Stimulated activated CD8-positive, alpha-beta memory T cell treated with anti-CD3 and anti-CD28 coated beads, Interleukin-4, amount 100 ng/mL, for 1 hour (primary cell): ENCODE measurements at places on chromosomes 4 and X.
A peak's percentile ranks its signal among the peaks of the same experiment; 100 is the strongest.

GRCh38 chr4:7989654-7990053 is 50.0 kb upstream of the AFAP1 start:
- DNase-seq: no peak

GRCh38 chr4:94358101-94358500 is 15.5 kb upstream of the HPGDS start:
- no peak for DNase-seq

GRCh38 chr4:185702147-185702663 is 109.8 kb downstream of the SORBS2 start:
- no peak for DNase-seq

- no peak for DNase-seq
Measured at GRCh38 chrX:64093761-64094160, 111.7 kb downstream of the AMER1 start.

DNA sequence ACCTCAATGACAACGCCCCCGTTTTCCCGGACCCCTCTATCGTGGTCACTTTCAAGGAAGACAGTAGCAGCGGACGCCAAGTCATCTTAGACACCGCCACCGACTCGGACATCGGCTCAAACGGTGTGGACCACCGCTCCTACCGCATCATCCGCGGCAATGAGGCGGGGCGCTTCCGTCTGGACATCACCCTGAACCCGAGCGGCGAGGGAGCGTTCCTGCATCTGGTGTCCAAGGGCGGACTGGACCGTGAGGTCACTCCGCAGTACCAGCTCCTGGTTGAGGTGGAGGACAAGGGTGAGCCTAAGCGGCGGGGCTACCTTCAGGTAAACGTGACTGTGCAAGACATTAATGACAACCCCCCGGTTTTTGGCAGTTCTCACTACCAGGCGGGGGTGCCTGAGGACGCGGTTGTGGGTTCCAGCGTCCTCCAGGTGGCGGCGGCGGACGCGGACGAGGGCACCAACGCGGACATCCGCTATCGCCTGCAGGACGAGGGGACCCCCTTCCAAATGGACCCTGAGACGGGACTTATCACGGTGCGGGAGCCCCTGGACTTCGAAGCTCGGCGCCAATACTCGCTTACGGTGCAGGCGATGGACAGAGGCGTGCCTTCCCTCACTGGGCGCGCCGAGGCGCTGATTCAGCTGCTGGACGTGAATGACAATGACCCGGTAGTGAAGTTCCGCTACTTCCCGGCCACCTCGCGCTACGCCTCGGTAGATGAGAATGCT is 2.2 kb downstream of the FAT4 start:
- no peak for DNase-seq

- DNase-seq: no peak
Measured at GRCh38 chrX:149298111-149298510, 207.0 kb downstream of the IDS start.

GRCh38 chr4:123976285-123976684 is 579.7 kb downstream of the SPRY1 start:
- DNase-seq: no peak

DNA sequence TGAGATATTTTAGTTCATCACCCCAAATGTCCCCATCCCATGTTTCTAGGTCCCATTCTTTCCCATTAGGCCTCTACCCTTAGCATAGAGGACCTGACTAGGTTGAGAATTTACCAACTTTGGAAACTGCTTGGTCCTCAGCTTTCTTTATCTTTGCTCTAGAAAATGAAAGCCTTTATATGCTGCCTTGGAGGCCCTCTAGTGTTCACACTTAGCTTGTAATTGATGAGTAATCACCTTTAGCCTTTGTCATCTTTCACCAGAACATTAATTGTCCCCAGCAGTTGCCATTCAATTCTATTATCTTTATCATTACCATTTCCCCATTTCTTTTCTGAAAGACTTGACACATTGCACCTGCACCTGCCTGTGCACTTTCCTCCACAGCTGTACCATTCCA is 589.2 kb upstream of the NR3C2 start:
- no peak for DNase-seq

- no peak for DNase-seq
Measured at GRCh38 chrX:3295731-3296130, 50.7 kb downstream of the MXRA5 start.

DNA sequence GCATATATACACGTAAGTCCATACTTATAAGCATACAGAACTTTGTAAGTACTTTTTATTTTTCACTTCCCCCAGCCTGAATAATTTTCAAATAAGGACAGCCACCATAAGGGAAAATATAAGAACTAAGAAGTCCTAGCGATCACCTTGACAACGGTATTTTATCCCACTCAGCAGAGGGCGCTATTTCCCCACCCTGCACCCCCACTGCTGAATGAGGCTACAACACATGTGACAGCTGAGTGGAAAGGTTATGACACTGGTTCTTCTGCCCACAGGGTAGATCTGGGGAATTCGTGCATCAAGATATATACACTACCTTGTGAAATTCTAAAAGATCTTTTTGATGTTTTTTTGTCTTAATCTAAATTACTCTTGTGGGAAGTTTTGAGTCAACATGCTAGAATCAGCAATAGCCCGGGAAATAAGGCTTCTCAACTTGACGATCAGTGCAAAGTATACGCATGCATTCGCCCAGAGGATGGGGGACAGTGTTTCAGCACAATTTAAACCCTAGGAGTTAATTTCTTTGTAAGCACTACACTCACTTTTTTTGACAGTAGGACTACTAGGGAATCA is 151.5 kb downstream of the CORIN start:
- peak; percentile 6 for DNase-seq

- DNase-seq: no peak
Measured at GRCh38 chrX:51496501-51497291, at the start of gene NUDT11. TSS of gene NUDT11 (minus strand) at chrX:51496592. CDS start at chrX:51496444, 148 bp downstream.

DNA sequence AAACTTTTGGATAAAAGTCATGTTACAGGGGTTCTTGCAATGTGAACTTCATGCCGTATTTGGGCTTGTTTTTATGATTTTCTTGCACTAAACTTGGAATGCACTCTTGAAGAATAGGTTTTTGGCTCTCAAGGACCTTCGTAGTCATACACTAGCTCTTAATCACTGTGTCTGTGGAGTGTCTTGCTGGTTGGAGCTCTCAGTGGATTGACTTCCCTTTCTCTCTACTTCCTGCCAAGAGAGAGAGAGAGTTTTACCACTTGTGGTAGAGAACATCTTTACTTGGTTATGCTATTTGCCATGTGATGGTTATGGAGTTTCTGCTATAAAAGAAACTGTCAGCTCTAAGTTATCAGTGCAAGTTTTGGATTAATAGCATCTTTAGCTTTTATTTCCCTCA is 112.4 kb downstream of the BMPR1B start:
- DNase-seq: no peak

- DNase-seq: no peak
Measured at GRCh38 chrX:153934762-153935325, at the start of gene NAA10. TSS of gene NAA10 (minus strand) at chrX:153935037. CDS start at chrX:153934904, 133 bp downstream.

DNA sequence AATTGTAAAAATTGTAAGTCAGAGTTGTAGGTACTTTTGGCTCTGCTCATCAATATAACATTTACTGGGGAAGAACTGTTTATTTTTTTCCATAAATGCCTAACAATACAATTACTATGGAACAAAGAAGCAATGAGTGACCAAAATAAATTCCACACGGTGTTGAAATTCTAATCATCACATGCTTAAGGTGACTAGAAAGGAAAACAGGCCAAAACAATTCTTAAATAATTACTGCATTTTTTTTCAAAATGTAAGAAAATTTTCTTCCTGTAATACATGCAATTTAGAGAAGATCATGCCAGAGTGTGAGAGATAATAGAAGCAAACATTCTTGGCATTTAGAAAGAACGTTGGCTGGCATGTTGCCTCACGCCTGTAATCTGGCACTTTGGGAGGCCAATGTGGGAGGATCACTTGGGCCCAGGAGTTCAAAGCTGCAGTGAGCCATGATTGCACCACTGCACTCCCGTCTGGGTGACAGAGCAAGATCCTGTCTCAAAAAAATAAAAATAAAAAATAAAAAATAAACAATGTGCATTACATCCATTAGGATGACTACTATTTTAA is 22.5 kb downstream of the C4orf46 start:
- no peak for DNase-seq

DNA sequence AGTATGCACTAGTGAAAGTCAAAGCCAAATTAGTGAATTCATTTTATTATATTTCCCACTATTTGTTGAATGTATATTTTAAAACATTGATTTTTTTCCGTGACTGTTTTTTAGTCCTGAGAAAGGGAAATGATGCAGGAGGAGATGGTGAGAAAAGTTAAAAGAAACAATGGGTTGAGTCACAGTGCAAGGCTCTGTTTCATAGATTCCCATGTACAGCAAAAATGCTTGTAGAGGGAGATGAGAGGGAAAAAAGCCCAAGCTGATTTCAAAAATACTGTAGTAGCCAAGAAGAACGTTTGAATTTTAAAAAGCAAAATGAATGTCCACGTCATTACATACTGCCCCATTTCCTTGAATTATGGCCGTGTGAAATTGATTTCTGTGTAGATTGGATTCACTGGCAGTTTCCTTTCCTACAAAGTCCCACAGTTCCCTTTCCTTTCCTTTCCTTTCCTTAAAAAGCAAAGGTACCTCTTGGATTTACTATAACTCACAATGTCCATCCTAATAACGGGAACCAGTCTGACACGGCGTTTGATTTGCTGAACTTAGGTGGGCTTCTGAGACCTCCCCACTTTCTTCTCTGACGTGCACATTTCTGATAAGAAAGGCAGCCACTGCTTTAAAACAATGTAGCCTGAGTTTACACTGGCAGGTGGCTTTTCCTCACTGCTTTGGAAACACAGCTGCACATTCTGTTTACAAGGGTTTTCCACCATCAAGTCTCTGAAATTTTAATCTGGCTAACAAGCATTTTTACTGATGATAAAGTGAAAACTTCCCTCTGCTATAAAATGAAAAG is 63.7 kb downstream of the SPCS3 start:
- DNase-seq: no peak

GRCh38 chrX:11954176-11954575 is 184.1 kb upstream of the FRMPD4 start:
- no peak for DNase-seq

- DNase-seq: no peak
Measured at GRCh38 chr4:1991087-1991486, 17.7 kb downstream of the NELFA start.

GRCh38 chr4:26837993-26838842 is 22.4 kb upstream of the STIM2 start:
- DNase-seq: no peak

GRCh38 chrX:110172215-110172614 is 145.7 kb downstream of the AMMECR1 start:
- no peak for DNase-seq

GRCh38 chr4:118206627-118207026 is 146.2 kb downstream of the PRSS12 start:
- DNase-seq: no peak

GRCh38 chrX:110395877-110396276 is 37.2 kb downstream of the RTL9 start:
- DNase-seq: no peak

- DNase-seq: no peak
Measured at GRCh38 chr4:26356081-26356501, 35.3 kb downstream of the RBPJ start.

GRCh38 chr4:73045879-73046278 is 23.6 kb downstream of the COX18 start:
- DNase-seq: no peak

GRCh38 chrX:35276115-35276514 is 333.5 kb downstream of the FAM47B start:
- no peak for DNase-seq

DNA sequence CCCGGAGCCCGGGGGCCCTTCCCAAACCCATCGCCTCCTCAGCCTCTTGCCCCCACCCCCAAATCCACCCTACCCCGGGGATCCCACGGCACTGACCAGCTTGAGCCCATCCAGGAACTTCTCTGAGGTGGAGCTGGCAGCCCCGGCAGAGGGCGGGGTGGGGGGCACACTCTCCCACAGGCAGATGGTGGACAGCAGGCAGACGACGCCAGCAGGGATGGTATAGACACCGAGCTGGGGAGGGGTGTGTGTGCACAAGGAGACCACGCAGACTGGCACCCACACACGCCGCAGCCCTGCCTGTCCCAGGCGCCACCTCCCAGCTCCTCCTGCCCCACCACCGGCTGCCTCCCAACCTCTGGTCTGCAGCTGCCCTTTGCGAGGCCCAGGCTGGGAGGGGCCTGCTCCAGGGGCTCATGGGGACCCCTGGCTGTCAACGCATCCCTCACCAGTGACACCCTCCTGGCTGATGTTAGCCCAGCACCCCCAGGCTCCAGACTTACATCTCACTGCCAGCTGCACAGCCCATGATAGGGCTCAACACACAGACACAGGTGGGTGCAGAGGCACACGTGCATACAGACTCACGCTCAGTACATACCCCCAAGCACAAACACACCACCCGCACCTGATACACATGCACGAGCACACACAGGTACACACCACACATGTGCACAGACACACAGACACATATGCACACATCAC is 4.2 kb downstream of the SLC49A3 start:
- no peak for DNase-seq

DNA sequence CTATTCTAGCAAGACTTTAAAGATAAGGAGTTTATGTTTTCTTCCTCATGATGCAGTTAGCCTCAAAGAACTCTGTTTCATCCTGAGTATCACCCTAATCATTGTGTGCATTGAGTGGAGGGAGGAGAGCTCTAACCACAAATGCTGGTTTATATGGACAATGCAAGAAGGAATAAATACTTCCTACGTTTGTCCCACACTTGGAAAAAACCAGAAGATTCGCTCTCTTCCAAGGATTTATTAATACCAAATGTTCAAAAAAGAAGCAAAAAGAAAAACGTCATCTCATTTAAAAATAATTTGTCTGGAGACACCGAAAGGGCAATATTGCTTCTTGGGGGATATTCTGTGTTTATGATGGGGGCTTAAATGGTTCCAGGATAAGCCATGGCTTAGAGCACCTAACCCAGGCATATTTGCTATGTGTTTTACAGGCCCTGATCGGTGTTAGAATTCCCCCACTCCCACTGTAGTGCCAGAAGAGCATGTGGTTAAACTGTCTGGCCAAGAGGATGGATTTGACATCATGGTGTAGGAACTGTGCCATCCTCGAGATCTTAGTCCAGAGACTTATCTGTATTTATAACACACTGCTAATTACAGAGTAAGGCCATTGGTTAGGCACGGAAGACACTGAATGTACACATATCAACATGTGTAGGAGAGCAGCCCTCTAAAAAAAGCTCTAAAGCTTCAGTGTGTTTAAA is 227.2 kb downstream of the ANK2 start:
- no peak for DNase-seq

GRCh38 chrX:53704294-53704693 is 17.8 kb upstream of the HUWE1 start:
- no peak for DNase-seq

DNA sequence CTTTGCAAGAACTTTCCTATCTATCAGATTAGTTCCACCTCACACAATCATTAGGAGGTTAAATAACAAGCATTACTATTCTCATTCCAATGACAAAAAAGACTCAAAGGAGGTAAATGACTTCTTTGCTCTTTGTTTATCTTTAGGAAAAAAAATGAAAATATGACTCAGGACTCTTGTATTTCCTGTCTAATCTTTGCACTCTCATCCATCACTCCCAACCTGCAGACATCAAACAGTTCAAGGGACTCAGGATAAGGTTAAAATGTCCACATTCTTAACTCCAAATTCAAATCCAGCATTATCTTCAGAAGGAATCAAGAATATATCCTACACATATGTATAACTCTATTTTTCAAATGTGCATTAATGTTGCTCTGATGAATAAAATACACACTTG is 139.6 kb downstream of the UNC5C start:
- no peak for DNase-seq
